Inflammatory macrophage treated with lipopolysaccharide for 4 hours (primary cell): ENCODE measurements at places on chromosomes 1 and 21.

GRCh38 chr1:42756956-42757891 is 9.6 kb downstream of the P3H1 start:
- peak; percentile 69 for DNase-seq

- peak; percentile 62 for DNase-seq
These were observed 84.9 kb downstream of the C4BPA start for GRCh38 chr1:207188901-207189300.

GRCh38 chr1:24193046-24193445 is 6.0 kb upstream of the IFNLR1 start:
- peak; percentile 58 for DNase-seq

- no peak for DNase-seq
These were observed 20.5 kb upstream of the BCL10 start for GRCh38 chr1:85296980-85297379.

GRCh38 chr1:22597996-22598395 is 34.7 kb downstream of the EPHA8 start:
- no peak for DNase-seq

GRCh38 chr1:173190101-173190936 is 16.8 kb downstream of the TNFSF4 start:
- DNase-seq: peak; percentile 44

GRCh38 chr21:27645285-27645684 is 678.4 kb upstream of the ADAMTS5 start:
- DNase-seq: no peak

- DNase-seq: no peak
These were observed 20.9 kb upstream of the DR1 start for GRCh38 chr1:93324486-93325464.

DNA sequence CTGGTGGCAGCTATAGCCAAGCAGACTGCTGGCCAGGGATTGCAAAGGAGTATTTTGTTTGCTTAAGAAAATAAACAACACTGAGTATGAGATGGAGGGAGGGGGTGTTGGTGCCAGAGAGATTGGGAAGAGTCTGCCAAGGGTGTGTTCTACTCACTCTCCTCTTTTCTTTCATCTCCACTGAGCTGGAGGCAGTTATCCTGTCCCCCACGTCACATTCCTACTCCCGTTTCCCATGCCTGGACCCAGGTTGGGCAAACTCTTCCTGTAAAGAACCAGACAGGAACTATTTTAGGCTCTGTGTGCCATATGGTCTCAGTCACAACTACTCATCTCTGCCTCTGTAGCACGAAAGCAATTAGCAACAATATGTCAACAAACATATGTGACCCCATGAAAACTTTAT is 1.4 kb upstream of the IL24 start:
- DNase-seq: no peak

- DNase-seq: no peak
These were observed 133.8 kb downstream of the NAV1 start for GRCh38 chr1:201672685-201673084.

GRCh38 chr1:56539520-56539931 is 39.8 kb downstream of the PLPP3 start:
- no peak for DNase-seq

DNA sequence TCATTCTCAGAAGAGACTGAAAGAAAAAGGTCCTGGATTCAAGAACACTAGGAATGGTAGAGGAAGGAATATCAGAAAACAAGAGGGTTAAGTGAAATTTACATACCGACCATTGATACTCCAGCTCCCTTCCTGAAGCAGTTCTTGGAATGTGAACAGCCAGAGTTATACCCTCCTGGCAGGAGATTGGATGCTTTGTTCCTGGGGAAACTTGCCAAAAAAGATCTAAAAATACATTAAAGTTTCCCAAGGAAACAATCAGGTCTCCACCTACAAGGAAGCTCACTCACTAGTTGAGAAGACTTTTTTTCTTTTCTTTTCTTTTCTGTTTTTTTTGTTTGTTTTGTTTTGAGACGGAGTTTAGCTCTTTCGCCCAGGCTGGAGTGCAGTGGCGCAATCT is 91.1 kb downstream of the HLX start:
- DNase-seq: no peak

DNA sequence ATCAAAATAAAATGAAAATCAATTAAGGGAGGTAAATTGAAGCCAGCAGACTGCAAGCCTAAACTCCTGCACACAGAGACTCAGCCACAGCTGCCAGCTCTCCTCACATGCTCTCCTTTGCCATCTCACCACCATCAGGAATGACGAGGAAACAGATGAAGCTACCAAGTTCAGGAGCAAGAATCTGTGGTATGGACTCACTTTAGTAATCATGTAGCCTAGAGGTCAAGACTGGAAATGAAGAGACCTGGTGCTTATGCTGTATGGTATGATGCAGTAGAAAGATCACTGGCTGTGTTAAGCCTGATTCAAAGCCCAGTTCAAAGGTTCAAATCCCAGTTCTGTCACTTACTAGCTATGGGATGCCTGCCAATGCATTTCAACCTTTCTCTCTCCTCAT is 78.9 kb upstream of the CAMK1G start:
- no peak for DNase-seq

- DNase-seq: no peak
These were observed 70.8 kb downstream of the KDM1A start for GRCh38 chr1:23090056-23090455.

GRCh38 chr1:230992100-230992774 is 13.3 kb downstream of the ARV1 start:
- DNase-seq: no peak

- DNase-seq: no peak
These were observed 296.7 kb upstream of the PTBP2 start for GRCh38 chr1:96424877-96425276.

- no peak for DNase-seq
These were observed at the start of gene MXRA8 for GRCh38 chr1:1358433-1359271. TSS of gene MXRA8 (minus strand) at chr1:1358555. CDS start at chr1:1358504, 51 bp downstream.

DNA sequence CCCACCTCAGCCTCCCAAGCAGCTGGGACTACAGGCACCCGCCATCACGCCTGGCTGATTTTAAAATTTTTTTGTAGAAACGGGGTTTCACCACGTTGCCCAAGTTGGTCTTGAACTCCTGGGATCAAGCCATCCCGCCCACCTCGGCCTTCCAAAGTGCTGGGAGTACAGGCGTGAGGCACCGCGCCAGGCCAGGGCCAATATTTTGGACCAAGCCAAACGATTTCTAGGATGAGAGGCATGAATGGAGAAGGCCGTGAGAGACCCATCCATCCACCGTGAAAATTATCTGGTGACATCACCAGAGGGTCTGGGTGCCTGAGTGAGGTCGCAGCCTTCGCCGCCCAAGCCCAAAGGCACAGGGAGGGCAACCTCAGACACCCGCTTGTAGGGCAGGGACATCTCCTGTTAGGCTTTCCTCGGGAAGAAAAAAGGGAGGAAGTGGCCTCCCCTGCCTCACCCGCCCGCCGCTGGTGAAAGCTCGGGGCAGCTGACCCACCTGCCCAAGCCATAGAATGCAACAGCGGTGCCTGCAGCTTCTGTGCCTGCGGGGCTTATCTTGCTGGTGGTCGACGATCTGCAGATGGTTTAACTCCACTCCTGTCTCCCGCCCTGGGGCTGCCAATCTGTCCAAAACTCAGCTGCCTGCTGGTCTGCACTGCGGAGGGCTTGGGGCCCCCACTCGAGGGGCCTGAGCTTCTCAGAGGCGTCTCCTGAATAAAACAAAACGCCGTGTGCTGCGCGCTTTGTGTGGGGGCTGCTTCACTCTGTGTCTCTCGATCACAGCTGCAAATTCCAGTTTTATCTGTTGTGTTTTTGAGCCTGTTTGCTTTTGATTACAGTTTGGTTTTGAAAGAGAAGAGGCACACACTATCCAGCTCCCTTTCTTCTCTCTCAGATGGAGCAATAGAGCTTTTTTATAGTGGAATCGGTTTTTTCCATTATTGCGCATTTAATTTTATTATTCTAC is 85.8 kb downstream of the MRPS6 start:
- DNase-seq: no peak

DNA sequence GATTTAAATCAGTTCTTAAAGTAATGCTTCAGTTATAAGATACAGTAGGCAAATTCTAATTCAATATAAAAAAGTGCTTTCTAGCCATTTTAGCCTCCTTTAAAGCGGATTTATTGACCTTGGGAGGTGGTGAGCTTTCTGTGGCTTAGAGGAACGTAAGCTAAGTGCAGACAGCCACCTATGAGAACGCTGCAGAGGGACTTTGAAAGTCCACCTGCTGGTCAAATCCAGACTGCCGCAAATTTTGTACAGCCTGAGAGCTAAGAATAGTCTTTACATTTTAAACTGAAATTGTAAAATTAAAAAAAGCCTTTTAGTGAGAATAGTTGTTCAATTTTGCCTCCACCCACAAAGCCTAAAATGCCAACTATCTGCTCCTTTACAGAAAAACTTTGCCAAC is 67.0 kb upstream of the SSX2IP start:
- no peak for DNase-seq

- no peak for DNase-seq
These were observed 132.9 kb downstream of the SYT2 start for GRCh38 chr1:202577381-202577780.

GRCh38 chr1:1040004-1040991 is 20.4 kb downstream of the AGRN start:
- peak; percentile 68 for DNase-seq

DNA sequence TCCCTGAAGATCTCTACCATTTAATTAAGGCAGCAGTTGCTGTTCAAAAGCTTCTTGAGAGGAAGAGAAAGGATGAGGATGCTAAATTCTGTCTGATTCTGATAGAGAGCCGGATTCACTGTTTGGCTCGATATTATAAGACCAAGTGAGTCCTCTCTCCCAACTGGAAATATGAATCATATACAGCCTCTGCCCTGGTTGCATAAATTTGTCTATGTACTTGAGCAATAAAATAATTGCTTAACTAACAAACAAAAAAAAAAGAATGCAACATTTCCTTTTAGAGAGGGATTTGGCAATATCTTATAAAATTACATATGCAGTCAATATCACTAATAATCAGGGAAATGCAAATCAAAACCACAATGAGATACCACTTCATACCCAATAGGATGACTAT is 26.8 kb downstream of the ALDH9A1 start:
- peak; percentile 91 for DNase-seq

DNA sequence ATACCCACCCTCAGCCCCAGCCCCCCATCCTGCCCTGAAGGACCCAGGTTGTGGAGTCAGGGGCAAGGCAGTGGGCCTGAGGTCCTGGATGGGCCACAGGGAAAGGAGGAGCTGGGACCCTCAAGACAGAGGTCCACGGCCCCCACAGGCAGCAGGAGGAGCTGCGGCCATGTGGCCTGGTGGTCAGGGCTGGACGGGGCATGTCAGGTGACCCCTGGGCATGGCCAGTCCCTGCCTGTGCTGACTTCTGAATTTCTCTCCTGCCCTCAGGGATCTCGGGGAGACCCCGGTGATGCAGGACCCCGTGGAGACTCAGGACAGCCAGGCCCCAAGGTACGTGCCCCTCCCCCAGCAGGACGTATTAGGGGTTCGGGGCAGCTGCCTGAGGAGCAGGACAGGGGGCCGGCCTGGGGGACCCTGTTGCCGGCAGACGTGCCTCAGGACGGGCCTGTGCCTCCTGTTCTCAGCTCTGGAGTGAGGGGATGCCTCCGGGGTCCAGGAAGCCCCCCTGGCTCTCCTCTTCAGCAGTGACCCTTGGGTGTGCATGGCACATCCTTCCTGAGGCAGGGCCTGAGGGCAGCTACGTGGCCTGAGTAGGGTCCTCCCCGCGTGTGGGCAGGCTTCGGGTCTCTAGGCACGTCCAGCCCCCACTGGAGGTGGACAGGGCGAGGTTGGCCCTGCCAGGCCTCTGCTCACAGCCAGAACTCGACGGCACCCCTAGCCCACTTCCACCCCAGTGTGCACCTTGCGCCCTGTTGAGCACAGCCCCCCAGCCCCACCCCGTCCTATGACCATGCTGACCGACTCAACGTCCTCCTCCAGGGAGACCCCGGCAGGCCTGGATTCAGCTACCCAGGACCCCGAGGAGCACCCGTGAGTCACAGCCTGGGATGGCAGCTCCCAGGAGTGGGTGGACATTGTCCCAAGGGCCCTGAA is 23.6 kb downstream of the COL6A2 start:
- no peak for DNase-seq

DNA sequence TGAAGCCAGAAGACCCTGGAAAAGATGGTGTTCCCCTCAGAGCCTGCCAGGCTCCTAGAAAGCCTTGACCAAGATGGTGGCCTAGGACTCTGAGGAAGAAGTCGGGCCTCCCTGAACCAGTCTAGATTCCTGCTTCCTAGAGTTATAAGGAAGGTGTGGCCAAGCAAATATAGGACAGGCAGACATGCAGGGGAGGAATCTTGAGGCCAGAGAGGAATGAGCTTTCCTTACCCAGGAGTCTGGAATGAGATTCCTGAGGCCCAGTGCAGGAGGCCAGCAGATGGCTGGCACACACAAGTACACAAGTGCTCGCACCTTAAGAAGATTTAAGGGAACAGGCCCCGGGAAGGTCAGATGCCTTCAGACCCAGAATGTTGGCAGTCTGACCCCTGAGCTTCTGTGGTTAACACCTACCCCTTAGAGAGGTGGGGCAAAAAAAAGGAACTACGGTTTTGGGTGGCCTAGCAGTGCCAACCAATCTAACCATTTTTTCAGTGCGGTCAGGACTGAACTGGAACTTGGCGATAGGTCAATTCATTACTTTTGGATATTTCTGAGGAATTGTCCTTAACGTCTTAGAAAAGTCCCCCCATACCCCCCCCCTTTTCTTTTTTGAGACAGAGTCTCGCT is 73.3 kb downstream of the MDM4 start:
- DNase-seq: no peak

GRCh38 chr1:171257607-171258076 is 9.3 kb downstream of the FMO1 start:
- DNase-seq: no peak

DNA sequence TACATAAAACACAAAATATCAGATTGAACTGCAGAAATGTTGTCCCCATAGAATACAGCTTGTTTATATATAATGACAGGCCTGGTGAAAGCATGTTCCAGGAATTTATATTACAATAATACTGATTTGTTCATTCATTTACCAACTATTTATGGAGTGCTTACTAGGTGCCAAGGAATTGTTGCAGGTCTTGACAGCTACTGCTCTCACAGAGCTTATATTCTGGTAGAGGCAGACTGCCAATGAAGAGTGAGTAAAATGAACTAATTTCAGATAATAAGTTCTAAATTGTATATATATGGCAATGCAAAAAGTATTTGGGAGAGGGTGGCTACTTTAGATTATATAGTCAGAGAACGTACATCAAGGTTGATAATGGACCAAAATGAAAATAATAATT is 152.0 kb downstream of the COQ8A start:
- DNase-seq: no peak

DNA sequence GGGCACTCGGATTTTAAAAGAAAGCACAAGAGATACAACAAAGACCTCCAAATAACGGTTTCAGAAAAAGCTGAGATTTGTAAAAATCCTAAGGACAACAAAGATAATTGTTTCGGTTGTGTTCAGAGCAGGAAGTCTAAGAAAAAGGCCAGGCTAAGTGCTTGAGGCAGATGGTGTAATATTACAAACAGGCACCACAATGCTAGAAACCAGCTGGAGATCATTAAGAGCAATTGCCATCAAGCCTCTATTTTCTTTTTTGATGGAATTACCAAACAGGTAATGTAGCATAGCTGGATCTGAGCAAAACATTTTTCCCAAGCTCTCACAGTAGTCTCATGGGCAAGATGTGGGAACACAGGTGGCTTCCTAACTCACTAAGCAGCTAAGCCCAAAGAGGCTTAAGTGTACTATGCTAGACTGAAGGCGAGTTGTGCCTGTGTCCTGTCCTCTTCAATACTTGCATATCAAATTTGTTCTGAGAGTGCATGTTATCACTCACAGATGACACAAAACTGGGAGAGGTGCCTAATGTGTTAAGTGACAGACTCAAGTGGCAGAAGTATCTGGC is 161.6 kb downstream of the GLUL start:
- DNase-seq: no peak
